NCI-H1092 treated with DMSO at 0.1 percent for 48 hours (cell line): ENCODE measurements at places on chromosomes 4 and X.
A peak's percentile ranks its signal among the peaks of the same experiment; 100 is the strongest.

DNA sequence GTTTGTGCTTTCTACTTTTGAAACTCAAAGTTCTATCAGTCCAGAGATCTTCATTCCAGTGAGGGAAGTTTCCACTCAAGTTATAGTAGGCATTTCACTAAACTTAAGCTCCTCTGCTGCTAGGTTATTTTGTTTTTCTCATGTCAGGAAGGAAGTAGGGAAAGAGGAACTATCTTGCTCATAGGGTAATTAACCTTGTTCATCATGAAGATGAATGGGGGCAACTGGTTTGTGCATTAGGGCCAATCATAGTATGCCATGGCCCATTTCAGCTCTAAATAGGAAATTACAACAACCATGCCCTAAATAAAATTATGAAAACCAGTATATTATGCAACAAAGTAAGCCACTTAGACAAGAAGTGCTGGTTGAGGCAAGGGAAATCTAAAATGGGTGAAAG lies 804.7 kb upstream of the NDST4 start:
- no peak for DNase-seq

- DNase-seq, result no peak
These were observed 115.3 kb downstream of the ATP8A1 start for GRCh38 chr4:42541647-42542046.

DNA sequence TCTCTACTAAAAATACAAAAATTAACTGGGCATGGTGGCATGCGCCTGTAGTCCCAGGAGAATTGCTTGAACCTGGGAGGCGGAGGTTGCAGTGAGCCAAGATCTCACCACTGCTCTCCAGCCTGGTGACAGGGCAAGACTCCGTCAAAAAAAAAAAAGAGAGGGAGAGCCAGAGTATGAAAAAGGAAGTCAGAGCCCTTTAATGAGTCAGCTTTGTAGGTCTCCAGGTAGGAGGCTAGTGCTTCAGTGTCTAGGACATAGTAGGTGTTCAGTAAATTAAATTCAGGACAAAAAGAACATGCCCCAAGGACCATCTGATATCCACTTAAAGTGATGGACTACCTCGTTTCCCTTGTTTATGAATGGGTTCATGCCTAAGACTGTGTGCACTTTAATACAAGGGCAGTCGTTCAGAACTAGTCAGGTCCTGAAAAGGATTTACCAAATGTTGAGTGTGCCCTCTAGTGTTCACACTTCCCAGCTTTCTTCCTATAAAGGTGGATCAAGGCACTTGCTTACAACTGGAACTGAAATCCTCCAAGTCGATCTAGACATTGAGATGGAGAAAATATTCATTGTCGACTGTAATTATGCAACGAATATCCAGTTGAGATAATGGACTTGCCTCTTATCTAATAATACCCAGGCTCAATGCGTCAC lies 29.0 kb downstream of the F9 start:
- DNase-seq, result peak; percentile 14

- no peak for DNase-seq
These were observed 134.4 kb downstream of the SMIM20 start for GRCh38 chr4:26048378-26048882.

DNA sequence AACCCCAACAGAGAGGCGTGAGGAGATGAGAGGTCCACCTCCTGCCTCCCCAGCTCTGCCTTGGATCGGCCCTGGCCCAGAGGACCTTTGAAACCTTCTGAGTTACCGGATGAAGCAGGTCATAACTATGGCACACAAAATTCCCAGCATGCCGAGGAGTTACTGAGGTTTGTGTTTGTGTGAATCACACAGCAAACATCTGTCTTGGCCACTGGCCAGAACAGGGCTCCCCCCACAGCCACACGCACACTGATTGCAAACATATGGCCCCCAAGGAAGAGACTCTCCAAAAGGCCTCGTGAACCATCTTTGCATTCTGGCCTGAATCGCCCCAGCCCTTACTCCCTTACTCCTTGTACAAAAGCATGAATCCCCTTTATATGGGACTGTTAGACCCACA lies 18.9 kb downstream of the RPS4X start:
- DNase-seq, result no peak

GRCh38 chrX:1224954-1225353 lies 12.5 kb upstream of the CRLF2 start:
- DNase-seq, result no peak

DNA sequence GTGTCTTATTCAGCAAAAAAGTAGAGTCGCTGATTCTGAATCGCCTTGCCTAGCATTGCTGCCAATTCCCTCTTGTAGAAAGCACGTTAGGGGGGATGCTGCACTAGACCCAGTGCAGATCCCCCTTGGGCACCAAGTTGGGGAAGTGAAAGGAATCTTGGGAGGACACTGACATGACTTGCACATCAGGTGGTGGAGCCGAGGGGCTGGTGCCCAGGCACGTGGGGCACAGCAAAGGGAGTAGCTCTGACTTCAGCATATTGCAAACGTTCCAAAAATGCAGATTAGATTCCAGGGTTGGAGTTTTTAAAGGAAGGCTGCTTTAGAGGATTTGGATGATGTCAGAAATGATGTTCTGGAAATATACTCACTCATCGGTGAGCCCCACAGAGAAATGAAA lies 47.4 kb upstream of the GPM6B start:
- no peak for DNase-seq

DNA sequence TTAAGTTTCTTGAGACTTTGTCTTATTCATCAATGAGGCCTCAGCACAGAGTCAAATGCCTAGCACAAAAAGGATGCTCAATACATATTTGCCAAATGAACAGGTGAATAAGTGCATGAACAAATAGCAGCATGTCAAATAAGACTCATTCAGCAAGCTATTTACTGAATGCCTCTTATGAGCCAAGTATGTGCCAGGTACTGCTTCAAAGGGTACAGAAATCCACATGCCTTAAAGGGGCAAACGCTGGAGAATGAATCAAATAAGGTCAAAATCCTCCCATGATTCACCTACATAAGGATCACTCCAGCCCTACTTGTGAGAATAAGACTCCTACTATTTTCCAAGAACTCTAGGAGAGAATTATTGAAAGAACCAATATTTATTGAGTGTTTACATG lies 260.2 kb upstream of the CPEB2 start:
- DNase-seq, result no peak

DNA sequence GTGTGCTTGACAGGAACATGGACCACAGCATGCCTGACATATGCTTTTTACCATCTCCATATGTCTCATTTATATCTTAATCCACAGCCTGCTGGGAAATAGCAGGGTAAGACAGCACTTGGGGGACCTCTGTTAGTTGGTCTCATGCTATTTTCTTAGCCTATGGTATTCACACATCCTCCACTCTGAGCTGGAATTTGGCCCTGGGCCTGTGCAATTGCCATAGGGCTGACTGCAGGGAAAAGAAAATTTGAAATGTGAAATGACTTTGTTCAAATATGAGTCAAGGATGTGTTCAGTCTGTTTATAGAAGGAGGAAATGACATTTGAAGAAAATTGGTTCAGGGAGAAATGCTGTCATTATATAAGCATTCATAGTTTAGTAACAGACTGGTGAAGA lies 9.6 kb upstream of the MAP7D3 start:
- DNase-seq, result no peak

- no peak for DNase-seq
These were observed 233.5 kb upstream of the GYPA start for GRCh38 chr4:144374065-144374464.

GRCh38 chr4:84451546-84451945 lies 47.5 kb downstream of the NKX6-1 start:
- no peak for DNase-seq

DNA sequence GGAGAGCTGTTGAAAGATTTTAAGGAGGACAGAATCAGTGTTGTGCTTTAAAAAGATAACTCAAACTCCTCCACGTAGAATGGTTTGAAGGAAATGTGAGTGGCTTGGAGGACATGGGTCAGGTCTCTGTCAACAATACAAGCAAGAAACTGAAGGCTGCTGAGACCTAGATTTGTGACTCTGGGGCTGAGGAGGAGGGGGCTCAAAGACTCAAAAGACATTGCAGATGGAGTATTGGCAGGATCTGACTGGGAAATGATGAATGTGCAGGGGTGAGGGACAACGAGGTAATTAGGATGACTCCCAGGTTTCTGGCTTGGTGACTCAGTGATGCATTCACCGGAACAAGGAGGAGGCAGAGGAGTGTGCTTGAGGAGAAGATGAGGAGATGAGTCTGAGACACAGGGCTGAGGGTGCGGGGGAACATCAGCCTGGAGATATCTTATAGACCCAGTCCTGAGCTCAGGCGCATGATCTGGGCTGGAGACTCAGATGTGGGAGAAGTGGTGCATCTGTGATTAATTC lies 3.3 kb upstream of the RPS4X start:
- DNase-seq, result no peak

GRCh38 chr4:680551-680927 lies 6.2 kb downstream of the MYL5 start:
- DNase-seq, result no peak

GRCh38 chr4:168514249-168514852 lies 17.5 kb downstream of the PALLD start:
- DNase-seq, result peak; percentile 41

DNA sequence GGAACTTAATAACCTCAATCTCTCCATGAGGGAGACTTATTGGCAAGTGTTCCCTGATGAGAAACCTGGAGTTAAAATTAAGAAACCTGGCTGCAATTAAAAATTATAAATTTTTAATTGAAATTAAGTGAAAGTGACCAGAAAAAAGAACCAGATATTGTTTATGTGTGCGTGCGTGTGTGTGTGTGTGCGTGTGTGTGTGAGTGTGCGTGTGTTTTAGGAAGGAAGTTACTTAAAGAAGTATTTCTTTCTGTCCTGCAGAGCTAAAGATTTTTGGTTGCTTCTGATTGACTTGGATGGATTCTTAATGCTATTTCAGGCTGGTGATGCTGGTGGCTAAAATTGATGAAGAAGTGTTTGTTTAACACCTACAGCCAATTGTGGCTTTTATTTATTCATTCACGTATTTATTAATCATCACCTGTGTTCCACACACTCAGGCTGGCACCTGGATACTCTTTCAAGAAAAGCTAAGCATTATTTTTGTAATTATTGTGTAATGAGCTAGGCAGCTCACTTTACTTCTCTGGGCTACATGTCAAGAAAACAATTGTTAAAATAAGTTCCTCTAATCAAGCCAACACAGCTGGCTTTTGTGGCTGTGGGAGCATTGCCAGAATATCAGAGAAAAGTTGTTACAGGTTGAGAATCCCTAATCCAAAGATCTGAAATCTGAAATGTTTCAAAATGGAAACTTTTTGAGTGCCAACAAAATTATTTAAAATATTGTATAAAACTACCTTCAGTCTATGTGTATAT lies 68.5 kb downstream of the CEP44 start:
- DNase-seq, result no peak

GRCh38 chrX:152923599-152923998 lies 25.7 kb downstream of the ZNF185 start:
- no peak for DNase-seq

GRCh38 chr4:26058537-26058936 lies 144.5 kb downstream of the SMIM20 start:
- peak; percentile 64 for DNase-seq

DNA sequence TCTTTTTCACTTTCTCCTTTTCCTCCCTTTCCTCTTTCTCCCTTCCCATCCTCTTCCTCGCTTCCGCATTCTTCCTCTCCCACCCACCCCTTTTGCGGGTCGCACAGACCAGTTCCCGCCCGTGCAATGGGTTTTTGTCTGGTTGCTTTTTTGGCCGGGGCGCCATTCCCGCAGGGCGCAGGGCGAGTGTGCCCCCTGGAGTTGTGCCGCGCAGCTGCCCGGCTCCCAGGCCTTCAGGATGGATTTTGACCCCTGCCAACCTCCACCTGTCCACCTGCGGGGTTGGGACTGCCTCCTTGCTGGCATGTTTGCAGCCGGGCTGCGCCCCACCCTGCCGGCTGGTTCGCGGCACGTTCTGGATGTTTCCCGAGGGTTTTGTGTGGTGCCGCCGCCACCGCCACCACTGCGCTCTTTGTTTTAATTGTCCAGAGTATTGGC lies 578 bp upstream of the SEL1L3 start:
- peak; percentile 39 for DNase-seq

DNA sequence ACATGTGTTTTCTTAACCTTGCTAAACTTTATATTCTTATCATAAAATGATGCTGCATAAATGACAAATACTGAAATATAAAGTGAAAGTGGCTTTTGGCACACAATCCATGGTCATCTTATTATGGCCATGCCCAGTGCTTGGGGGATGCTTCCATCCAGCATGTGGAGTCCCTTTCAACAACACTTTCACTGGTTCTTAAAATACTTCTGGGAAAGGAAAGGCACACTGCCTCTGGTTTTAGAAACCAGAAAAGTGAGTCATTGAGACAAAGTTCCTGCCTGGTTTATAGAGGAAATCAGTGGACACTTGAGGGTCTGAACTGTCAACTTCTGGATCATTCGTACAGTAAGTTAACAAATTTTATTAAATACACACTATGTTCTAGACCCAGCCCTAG lies 248.0 kb upstream of the ADAMTS3 start:
- DNase-seq, result no peak

- DNase-seq, result no peak
These were observed 16.3 kb downstream of the PTTG2 start for GRCh38 chr4:37976507-37976906.

DNA sequence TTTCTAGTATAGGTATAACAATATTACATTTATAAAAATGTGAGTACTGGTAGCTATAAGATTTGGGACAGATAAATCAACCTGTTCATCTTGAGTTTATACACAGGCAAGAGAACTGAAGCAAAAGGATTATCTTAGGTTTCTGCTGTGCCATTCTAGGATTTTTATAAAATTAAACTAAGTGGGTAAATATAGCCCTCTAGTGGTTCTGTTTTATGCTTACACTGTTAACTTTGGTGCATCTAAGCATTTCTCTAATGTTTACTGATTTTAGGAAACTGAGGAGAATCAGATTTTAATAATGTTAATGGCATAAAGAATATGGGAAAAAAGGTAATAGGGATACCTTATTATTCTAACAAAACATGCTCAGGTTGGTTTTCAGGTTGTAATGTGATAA lies 1.1 kb upstream of the RRH start:
- peak; percentile 6 for DNase-seq

- DNase-seq, result peak; percentile 63
These were observed 70.0 kb downstream of the MGST2 start for GRCh38 chr4:139735381-139736273.

DNA sequence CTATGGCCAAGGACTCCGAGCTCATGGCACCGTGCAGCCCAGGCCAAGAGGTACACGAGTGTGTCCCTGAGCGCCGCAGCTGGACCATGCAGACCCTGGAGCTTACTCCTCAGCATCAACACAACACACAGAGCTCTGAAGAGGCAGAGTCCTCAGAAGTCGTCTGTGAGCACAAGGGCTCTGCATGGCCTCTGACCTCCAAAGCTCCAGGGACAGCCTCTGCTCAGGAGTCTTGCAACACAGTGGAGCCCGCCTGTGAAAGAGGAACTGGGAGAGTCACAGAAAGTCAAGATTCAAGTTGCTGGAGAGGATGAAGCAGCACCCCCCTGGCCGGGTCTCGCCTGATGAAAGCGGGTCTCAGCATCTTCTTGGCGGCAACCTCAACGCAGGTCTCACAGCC lies 2.9 kb downstream of the LRPAP1 start:
- DNase-seq, result no peak

DNA sequence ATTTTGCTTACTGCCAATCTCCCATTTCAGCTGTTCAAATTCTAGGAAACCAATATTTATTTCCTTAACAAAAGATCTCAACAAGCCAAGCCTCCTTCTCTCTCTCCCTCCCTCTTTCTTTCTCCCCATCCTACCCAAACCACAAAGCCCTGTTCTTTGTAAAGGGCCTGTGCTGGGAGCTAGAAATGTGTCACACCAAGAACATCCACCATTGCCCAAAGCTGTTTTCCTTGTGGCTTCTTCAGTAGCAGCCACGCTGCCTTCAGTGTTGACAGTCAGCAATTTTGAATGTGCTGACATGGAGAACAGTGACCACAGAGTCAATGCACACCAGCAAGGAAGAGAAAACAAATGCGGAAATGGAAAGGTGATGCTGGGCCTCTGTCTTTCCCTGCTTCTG lies 203.0 kb downstream of the MAML3 start:
- no peak for DNase-seq
